KBM-7 (cell line): ENCODE measurements at places on chromosomes 1 and 21.

- peak; percentile 78 for DNase-seq
Measured at GRCh38 chr1:86788300-86789206, 84.2 kb downstream of the SH3GLB1 start.

DNA sequence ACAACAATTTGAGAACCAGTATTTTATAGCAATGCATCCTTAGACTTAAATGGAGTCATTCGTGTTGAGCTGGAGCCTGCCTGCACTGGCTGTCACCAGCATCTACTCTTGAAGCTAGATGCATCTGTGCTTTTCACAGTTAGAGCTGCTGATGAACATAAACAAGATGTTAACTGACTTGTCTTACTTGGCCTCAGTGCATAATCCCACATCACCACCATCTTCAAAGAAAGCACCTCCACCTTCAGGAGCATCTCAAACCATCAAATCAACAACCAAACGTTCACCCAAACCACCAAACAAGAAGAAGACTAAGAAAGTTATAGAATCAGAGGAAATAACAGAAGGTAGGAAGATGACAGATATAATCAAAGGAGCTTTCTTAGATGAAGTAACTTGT is 71.1 kb downstream of the TPR start:
- DNase-seq, result no peak

DNA sequence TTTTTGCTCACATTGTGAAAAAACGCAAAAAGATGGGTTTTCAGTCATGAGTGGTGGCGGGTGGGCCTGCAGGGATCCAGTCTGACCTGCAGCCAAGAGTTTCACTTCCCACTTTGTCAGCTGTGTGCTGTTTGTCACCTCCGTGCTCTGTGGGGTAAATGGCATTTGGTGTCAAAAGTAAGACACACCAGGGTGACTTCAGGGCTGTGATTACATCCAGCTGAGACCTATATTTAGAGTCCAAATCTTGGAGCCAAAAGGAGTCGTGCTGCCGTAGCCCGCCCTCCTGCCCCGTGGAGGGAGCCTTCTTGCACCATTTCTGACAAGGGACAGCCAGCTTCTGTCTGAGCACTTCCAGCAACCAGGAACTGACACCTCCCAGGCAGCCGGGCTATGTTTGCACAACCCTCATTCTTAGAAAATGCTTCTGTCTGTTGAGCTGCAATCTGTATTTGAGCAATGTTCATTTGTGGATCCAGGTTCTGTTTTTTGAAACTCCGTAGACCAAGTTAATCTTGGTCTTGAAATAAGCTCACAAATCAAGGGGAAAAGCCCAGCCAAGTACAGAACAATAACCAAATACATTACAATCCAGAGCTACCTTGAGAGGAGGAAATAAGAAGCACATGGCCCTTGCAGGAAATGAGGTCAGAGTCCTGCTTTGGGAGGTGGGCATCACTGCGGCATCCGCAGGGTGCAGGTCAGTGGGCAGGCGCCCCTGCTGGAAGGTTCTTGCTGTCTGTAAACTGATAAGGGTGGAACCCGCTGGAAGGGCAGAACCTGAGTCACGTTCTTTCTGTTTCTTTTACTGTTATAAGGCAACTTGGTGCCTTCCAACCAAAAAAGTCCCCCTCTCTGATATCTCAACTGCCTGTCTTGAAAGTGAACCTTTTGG is 14.4 kb downstream of the ABCG1 start:
- peak; percentile 70 for DNase-seq

DNA sequence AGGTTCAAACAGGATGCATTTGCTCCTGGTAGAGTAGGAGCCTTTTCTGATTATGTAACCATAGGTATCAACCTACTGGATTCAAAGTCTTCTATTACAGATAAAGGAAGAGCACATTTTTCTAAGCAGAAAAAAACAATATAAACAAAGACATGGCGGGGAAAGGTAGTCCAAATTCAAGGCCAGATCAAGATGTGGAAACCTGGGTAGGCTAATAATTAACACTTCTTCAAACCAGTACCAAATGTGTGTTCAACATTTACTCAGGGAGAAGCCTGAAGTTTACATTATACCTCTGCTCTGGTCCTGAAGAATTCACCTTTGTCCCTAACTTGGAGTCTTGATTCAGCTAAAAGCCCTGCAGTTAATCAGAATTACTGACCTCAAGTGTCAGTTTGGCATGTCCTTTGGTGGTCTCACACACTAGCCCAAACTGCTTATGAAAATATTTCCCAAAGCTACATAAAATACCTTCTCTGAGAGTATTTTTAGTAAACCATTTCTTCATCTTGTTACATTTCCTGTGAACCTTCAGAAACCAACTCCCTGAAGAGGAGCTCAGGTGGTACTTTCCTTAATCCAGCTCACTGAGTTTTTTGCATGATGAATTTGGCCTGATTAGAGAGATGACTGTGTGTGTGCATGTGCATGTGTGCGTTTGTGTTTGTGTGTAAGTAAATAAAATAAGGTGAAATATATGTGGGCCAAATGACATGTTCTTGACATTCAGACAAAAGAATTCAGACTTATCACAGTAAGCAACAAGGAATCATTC is 70.2 kb downstream of the TOR3A start:
- no peak for DNase-seq

DNA sequence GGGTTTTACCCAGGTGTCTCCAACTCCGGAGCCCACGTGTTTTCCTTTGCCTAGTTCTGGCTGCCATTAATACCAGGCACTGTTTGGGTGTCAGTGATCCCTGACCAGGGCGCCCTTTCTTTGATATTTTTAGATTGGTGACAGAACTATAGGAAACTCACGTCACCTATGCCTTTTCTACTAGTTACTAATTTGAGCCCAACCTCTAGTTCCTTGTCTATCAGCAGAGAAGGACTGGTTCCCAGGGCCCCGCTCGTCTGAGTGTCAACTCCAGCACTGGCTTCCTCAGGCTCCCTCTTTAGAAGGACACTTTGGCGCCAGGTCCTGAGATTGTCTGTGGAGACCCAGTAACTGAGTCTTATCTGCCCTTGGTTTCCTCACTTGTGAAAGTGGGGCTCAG is 9.4 kb downstream of the MFN2 start:
- no peak for DNase-seq

DNA sequence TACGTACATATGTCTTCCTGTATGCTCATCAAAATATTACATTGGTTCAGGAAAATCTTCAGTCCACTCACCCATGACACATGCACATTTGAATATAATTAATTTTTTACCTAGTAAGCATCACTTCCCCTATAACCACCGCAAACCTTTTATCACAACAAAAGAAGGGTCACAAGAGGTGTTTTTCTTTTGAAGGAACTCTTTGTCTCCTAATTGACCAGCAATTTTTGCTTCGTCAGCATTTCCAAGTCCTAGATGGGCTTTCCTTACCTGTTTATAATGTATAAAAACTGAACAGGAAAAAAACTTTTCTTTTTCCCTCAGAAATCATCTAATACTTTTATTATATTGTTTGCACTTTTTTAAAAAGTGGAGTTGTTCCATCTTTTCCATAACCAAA is 631.3 kb downstream of the PLA2G4A start:
- DNase-seq, result no peak

GRCh38 chr1:24775916-24776315 is 30.7 kb downstream of the CLIC4 start:
- DNase-seq, result no peak

GRCh38 chr1:20728371-20729154 is 3.9 kb downstream of the SH2D5 start:
- DNase-seq, result no peak

- no peak for DNase-seq
Measured at GRCh38 chr1:245773344-245773743, 618.6 kb downstream of the KIF26B start.

- DNase-seq, result peak; percentile 38
Measured at GRCh38 chr1:175373786-175374623, 181.4 kb upstream of the KIAA0040 start.

DNA sequence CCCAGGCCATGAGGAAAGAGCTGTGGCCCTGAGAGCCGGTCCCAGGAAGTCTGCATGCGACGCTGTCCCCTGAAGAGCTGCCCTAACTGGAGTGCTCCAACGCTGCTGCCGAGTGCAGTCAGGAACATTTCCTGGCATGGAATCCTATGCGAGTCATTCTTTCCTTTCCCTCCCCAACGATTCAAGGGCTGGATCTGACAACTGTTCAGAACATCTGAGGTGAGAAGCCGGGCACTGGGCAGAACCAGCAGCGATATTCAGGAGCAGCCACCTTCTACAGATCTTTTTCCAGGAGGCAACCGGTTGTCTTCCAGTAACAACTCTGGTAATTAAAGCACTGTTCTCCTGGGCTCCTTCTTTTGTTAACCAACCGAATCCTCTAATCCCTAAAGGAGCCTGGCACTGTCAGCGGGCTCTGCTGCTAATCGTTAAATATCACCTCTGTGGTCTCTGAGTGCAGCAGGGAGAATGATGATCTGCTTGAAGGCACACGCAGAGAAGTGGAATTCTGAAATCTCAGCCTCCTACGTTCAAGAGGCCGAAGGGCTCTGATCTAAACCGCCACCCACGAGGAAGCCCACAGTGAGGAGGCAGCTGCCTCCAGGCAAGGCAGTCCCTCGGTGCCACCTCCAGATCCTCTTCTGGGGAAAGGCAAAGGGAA is 55.8 kb downstream of the SLC45A1 start:
- DNase-seq, result no peak

DNA sequence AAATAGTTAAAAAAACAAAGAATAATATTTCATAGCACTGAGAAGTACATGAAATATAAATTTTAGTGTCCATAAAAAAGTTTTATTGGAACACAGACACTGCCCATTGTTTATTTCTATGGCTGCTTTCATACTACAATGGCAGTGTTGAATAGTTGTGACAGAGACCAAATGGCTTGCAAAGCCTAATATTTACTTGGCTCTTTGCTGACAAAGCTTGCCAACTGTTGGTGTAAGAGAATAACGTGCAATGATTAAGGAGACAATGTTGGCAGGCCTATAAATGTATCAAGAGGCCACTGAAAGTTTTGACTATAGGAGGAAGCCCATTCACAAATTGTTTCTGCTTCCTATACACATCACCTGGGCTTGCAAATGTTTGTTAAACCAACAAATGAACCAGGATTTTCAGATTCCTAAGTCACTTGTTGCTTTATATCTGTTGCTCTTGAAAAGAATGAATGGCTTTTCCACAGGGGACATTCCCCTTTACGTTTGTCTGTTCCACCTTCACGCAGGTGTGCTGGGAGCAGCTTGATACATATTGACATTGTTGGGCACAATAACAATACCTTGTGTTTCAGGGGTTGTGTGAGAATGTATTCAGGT is 5.5 kb upstream of the ST6GALNAC3 start:
- no peak for DNase-seq

- no peak for DNase-seq
Measured at GRCh38 chr21:26783466-26784195, 61.6 kb downstream of the ADAMTS1 start.

DNA sequence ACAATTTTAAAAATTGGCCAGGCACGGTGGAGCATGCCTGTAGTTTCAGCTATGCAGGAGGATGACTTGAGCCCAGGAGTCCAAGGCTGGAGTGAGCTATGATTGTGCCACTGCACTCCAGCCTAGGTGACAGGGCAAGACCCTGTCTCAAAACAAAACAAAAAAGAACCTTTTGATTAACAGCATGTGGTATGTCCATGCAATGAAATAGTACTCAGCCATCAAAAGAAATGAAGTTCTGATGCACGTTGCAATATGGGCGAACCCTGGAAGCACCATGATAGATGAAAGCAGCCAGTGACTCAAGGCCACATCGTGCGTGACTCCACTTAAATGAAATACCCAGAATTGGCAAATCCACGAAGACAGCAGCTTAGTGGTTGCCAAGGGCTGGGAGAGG is 47.5 kb downstream of the FBXO2 start:
- no peak for DNase-seq

GRCh38 chr21:39504230-39504629 is 52.5 kb downstream of the SH3BGR start:
- DNase-seq, result no peak

- DNase-seq, result no peak
Measured at GRCh38 chr21:44086636-44087425, 20.4 kb upstream of the PWP2 start.

DNA sequence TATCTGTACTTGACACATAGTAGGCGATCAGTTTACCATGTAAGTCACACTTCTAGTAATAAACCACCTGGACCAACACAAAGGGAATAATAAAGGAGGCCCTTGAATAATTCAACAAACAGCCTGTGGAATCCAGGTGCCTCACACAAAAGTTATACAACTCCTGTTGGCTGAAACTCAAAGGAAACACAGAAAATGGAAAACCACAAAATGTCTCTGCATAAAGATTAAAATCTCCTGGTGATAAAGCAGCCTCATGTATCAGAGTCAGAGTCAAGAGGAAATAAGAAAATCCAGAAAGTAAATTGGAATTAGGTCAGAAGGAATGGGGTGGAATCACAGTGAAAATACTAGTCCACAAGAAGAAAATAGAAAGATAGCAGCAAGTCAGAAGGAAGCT is 592.5 kb downstream of the NPHP4 start:
- no peak for DNase-seq

- DNase-seq, result no peak
Measured at GRCh38 chr1:33319949-33320618, 814 bp downstream of the A3GALT2 start.

DNA sequence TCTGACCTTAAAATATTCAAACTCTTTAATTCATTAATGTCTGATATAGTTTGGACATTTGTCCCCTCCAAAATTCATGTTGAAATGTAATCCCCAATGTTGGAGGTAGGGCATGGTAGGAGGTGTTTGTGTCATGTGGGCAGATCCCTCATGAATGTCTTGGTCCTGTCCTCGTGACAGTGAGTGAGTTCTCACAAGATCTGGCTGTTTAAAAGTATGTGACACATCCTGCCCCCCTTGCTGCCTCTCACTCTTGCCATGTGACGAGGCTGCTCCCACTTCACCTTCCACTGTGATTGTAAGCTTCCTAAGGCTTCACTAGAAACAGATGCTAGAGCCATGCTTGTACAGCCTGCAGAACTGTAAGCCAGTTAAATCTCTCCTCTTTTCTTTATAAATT is 21.3 kb upstream of the FBXO28 start:
- no peak for DNase-seq

DNA sequence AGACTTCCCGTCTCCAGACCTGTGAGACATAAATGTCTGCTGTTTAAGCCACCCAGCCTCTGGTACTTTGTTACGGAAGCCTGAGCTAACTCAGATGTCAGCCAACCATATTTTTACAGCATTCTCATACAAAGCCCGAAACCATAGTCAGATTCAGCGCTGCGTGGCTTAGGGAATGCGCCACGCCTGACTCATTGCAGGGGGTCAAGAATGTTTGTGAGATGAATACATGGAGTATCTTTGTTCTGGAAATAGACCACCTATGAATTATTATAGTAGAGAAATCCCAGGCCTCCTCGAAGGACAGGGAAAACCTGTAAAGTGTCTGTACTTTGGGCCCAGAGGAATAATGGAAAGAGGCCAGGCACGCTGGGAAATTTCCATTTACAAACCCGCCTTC is 434.8 kb downstream of the CAMTA1 start:
- no peak for DNase-seq

DNA sequence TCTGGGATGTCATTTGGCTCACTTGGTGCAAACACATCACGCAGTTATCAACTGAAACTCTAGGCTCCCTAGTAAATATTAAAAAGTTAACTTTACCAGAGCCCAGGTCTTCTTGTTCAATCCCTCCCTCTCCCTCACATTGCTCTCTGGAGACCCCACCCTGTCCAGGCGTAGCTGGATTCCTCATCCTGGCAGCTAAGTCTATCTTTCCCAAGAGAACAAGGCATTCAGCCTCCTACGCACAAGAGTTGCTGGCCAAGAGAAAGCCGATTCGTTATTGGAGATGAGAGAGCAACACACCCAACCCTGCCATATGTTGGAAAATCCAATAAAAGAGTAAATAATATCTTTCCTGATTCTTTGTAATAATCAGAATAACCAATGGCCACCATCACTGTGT is 117.9 kb downstream of the SLC30A10 start:
- DNase-seq, result no peak
